ENCODE measurements at places on chromosomes 6 and 20.

DNA sequence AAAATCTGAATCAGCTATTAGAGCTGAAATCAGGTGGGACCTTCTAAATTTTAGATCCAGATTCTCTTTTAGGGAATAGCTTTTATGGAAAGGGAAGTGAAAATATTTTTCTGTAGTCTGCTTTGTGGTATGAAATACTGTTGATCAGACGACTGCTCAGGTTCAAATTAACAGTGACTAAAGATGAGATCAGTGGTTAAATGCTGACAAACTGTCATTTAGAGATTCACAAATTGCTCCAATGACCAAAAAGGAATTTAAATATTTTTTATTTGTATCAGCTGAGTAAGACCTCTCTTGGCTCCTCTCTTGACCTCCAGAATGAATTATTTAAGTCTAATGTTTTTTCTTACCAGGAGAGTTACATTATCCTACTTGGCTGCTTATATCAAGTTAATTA lies 77.3 kb downstream of the KCNQ5 start:
- DNase-seq = no peak

GRCh38 chr6:138765896-138766655 lies 7.5 kb upstream of the CCDC28A start:
- peak; percentile 20 for DNase-seq

DNA sequence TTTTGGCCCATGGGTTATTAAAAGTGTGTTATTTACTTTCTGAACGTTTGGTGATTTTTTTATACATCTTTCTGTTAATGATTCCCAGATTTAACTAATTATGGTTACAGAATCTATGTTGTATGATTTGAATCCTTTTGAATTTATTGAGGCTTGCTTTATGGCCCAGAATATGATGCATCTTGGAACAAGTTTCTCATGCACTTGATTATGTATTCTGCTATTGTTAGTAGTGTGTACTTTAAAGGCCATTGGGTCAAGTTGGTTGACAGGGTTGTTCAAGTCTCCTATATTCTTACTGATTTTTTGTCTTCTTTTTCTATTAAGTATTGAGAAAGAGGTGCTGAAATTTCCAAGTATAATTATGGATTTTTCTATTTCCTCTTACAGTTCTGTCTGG lies 105.0 kb upstream of the FOXO3 start:
- no peak for DNase-seq

GRCh38 chr6:141484711-141485110 lies 648.0 kb upstream of the GJE1 start:
- DNase-seq = peak; percentile 40

DNA sequence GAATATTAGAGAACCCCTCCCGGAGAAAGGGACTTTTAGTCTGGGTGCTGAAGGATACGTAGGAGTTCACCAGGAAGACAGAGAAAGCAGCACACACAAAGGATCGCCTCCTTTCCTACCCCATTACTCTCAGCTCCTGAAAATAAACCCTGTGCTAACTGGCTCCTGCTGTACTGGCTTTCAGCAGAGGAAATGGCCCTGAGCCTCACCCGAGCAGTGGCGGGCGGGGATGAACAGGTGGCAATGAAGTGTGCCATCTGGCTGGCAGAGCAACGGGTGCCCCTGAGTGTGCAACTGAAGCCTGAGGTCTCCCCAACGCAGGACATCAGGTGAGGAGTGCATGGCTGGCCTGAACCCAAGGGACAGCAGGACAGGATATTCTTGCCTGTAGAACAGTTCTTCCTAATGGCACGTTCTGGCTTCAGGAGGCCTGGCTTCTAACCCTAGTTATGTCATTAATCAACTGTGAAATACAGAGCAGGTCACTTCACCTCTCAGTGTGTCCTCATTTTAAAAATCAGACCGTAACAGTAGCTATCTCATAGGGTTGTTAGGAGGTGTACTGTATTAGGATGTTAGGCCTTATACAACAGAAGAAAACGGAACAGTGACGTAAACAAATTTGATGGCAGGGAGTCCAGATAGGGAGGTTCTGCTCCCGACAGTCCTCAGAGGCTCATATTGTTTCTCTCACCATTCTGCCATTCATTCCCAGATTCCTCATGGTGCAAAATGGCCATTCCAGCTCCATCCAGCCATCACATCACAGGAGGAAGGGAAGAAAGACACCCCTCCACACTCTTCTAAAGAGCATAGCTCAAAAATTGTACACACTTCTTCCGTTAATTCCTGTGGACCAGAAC lies 1.8 kb downstream of the RBCK1 start:
- DNase-seq = no peak

- no peak for DNase-seq
Observed at GRCh38 chr6:10613723-10614122, 80.7 kb downstream of the C6orf52 start.

DNA sequence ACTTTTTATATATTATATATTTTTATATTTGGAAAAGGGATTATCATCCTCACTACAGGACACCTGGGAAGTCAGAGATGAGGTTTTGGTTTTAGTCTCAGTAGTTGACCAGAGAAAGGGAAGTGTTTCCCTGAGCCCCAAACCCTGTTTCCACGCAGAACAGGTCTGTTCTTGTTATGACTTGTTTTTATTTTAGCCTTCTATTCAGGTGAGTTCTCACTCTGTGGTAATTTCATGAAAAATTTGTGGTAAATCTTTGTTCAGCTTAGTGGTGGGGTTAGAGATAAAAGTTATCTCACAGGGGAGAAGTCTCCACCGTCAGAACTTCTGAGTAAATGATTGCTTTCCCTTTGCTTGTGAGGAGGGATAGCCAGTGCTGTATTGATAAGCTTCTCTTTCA lies 224.9 kb downstream of the FARS2 start:
- peak; percentile 33 for DNase-seq

Data from mammary epithelial cell (primary cell).